A549 treated with Mapracorat at 1 μM for 4 hours (cell line): ENCODE measurements at places on chromosomes 13 and 19. TPM values are rescaled to one million over a fixed set of nuclear protein-coding genes. Genes with fewer than 3 reads are reported as not detected.

CLC gene
- total RNA-seq: not detected in 5 replicates

PNMA8A gene
- total RNA-seq: 9.0 to 10.7 TPM (median 9.3 TPM) in 5 replicates

PDCD2L gene
- total RNA-seq: 26.1 to 36.6 TPM (median 34.4 TPM) in 5 replicates

ZNF552 gene
- 4.8 to 6.0 TPM (median 5.3 TPM) in 5 replicates for total RNA-seq

CXCL17 gene
- total RNA-seq: 0.19 TPM in 1 of 5 replicates, not detected in the others

TNFRSF19 gene
- total RNA-seq: 2.6 to 4.2 TPM (median 3.5 TPM) in 5 replicates

SULT2B1 gene
- total RNA-seq: 14.1 to 18.6 TPM (median 16.0 TPM) in 5 replicates

AMH gene
- total RNA-seq: 7.6 to 24.5 TPM (median 15.3 TPM) in 5 replicates
